ENCODE measurements at places on chromosomes 3 and 15.

DNA sequence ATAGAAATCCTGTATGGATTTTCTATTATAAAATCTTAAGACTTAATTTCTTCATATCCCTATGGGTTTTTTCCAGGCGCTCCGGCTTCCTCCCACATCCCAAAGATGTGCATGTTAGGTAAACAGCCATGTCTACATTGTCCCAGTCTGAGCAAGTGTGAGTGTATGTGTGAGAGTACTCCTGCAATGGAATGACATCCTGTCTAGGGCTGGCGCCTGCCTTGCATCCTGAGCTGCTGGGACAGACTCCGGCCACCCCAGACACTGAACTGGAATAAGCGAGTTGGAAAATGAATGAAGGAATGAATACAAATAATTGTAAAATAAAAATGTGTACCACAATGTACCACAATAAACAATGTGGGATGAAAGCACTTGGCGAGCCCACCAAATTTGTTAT, 69.2 kb downstream of the RFTN1 start:
- H3K4me3 ChIP-seq = no peak overlapping the region
- H3K4me1 ChIP-seq = peaks cover 28% of the 10 kb centered on the region
- H3K27me3 ChIP-seq = no peaks in the 10 kb centered on the region
- H3K27ac ChIP-seq = no peak overlapping the region
- peaks cover 19% of the 10 kb centered on the region for H3K36me3 ChIP-seq

- H3K27ac ChIP-seq = no peak overlapping the region
- H3K4me1 ChIP-seq = no peaks in the 10 kb centered on the region
- no peaks in the 10 kb centered on the region for H3K36me3 ChIP-seq
- no peak overlapping the region for H3K4me3 ChIP-seq
Observed at GRCh38 chr3:42764115-42764514, 8.9 kb downstream of the CCDC13 start.

GRCh38 chr3:151262871-151263525, 15.3 kb downstream of the P2RY14 start:
- no peak overlapping the region for H3K4me3 ChIP-seq
- peaks cover 22% of the 10 kb centered on the region for H3K36me3 ChIP-seq
- peaks cover 12% of the 10 kb centered on the region for H3K27me3 ChIP-seq

GRCh38 chr15:34773013-34773412, 18.2 kb upstream of the GJD2 start:
- DNase-seq = no peak
- H3K27ac ChIP-seq = no peak overlapping the region
- H3K4me3 ChIP-seq = no peak overlapping the region
- peaks cover 5% of the 10 kb centered on the region for H3K27me3 ChIP-seq

- H3K4me3 ChIP-seq = no peak overlapping the region
- no peak for DNase-seq
- H3K36me3 ChIP-seq = no peaks in the 10 kb centered on the region
- H3K4me1 ChIP-seq = no peaks in the 10 kb centered on the region
- H3K27ac ChIP-seq = no peak overlapping the region
Observed at GRCh38 chr15:93617443-93617842, 528.4 kb upstream of the RGMA start.

GRCh38 chr3:178971614-178972013, 100.0 kb downstream of the ZMAT3 start:
- no peak overlapping the region for H3K4me3 ChIP-seq
- no peak overlapping the region for H3K27ac ChIP-seq
- H3K4me1 ChIP-seq = peaks cover 7% of the 10 kb centered on the region
- H3K27me3 ChIP-seq = peaks cover 2% of the 10 kb centered on the region
- H3K36me3 ChIP-seq = no peaks in the 10 kb centered on the region
- DNase-seq = no peak

GRCh38 chr3:127816783-127817405, 5.4 kb downstream of the MGLL start:
- H3K27ac ChIP-seq = no peak overlapping the region
- H3K36me3 ChIP-seq = no peaks in the 10 kb centered on the region
- H3K4me3 ChIP-seq = no peak overlapping the region

- DNase-seq = no peak
- peaks cover 21% of the 10 kb centered on the region for H3K4me1 ChIP-seq
- no peaks in the 10 kb centered on the region for H3K36me3 ChIP-seq
- H3K27me3 ChIP-seq = peaks cover 35% of the 10 kb centered on the region
- no peak overlapping the region for H3K27ac ChIP-seq
Observed at GRCh38 chr15:91710080-91710698, 143.3 kb upstream of the SLCO3A1 start.

DNA sequence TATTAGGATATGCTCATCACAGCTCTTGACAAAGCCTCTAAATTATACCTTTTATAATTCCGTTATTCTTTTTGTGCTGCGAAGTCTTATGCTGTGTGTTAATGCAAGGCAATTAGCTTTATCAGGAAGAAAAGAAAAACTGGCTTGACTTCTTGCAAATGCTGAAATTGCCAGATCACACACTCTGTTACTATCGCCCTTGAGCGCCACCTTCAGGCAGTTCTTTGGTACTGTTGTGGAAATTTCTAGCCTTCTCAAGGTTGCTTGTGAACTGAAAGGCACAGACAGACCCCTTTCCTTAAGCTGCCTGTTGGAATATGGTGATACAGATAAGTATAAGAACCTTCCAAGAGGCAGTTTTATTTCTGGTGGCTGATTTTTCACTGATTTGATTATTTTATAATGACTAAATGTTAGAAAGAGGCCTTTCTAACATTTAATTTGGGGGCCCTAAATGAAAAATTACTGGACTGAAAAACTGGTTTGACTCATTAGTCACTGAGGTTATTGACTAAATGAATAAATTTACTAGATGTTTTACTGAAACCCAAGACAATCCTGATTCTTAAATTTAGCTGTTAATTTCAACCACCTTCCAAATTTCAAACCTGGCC, 126.2 kb upstream of the RASGRP1 start:
- H3K36me3 ChIP-seq = peaks cover 7% of the 10 kb centered on the region
- no peaks in the 10 kb centered on the region for H3K27me3 ChIP-seq
- peak; percentile 75 for DNase-seq

- peaks cover 20% of the 10 kb centered on the region for H3K4me1 ChIP-seq
- no peak overlapping the region for H3K27ac ChIP-seq
- DNase-seq = no peak
- H3K27me3 ChIP-seq = peaks cover 3% of the 10 kb centered on the region
- no peak overlapping the region for H3K4me3 ChIP-seq
Observed at GRCh38 chr15:83914906-83915305, 261.0 kb downstream of the ADAMTSL3 start.

DNA sequence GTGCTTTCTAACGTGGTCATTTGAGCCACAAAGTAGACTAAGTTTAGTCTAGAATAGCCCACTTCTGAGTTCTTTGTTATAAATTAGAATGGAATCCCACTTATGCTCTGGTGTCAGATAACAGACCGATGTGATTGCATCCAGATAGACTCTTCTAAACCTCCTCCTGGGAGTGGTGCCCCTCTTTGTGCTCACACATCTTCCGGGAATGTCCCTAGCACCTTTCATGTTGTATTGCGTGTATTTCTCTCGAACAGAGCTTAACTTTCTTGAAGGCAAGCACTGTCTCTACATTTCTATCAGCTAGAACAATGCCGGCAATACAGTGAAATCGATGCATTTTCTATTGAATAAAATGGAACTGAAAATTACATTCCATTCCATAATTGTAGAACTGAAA, 23.0 kb downstream of the CP start:
- H3K27ac ChIP-seq = no peak overlapping the region
- H3K4me3 ChIP-seq = no peak overlapping the region
- H3K27me3 ChIP-seq = peaks cover 38% of the 10 kb centered on the region
- DNase-seq = no peak
- peaks cover 7% of the 10 kb centered on the region for H3K4me1 ChIP-seq
- H3K36me3 ChIP-seq = no peaks in the 10 kb centered on the region

GRCh38 chr15:83107841-83108181, 366 bp downstream of the TM6SF1 start:
- H3K4me3 ChIP-seq = peak overlapping the region; percentile 94
- H3K36me3 ChIP-seq = peaks cover 12% of the 10 kb centered on the region
- H3K4me1 ChIP-seq = peaks cover 44% of the 10 kb centered on the region
- H3K27me3 ChIP-seq = peaks cover 11% of the 10 kb centered on the region

- H3K27ac ChIP-seq = peak overlapping the region; percentile 90
- H3K4me1 ChIP-seq = peaks cover 66% of the 10 kb centered on the region
- peaks cover 27% of the 10 kb centered on the region for H3K36me3 ChIP-seq
- H3K27me3 ChIP-seq = no peaks in the 10 kb centered on the region
Observed at GRCh38 chr3:18558507-18558906, 133.4 kb upstream of the SATB1 start.

All from activated T-helper 1 cell treated with anti-CD3 and anti-CD28 coated beads, Interleukin-12 subunit alpha, Interleukin-12 subunit beta, Interleukin-2, Interleukin-4 antibody, amounts not matched to agents 30 ng/mL and 10 ng/mL and 1 ng/mL, durations not matched to agents 14 hours and 24 hours and 36 hours (primary cell).